Esophagus squamous epithelium (tissue), 5 donors: ENCODE measurements at places on chromosomes 13 and 19.

DNA sequence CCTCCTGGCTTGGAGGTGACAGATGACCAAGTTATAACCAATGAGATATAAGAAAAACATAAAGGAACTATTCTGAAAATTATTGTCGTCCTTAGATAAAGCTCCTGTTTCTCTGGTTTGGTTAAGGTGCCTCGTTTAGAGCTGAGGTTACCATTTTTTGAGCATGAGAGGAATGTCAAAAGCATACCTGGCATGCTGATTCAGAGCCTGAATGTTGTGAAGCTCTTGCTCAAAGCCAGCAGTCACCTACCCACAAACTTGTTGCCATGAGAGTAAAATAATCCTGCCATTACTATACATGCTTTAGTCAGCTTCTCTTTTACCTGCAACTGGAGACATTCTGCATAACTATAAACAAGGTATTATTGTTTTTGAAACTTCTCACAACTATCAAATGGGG, 1116.2 kb downstream of the DIAPH3 start:
- DNase-seq: no peak

GRCh38 chr13:44436589-44437337, 63.1 kb downstream of the SERP2 start:
- peak; percentile 19 for DNase-seq

- DNase-seq: no peak
Observed at GRCh38 chr19:7645163-7645562, 8.3 kb downstream of the STXBP2 start.

DNA sequence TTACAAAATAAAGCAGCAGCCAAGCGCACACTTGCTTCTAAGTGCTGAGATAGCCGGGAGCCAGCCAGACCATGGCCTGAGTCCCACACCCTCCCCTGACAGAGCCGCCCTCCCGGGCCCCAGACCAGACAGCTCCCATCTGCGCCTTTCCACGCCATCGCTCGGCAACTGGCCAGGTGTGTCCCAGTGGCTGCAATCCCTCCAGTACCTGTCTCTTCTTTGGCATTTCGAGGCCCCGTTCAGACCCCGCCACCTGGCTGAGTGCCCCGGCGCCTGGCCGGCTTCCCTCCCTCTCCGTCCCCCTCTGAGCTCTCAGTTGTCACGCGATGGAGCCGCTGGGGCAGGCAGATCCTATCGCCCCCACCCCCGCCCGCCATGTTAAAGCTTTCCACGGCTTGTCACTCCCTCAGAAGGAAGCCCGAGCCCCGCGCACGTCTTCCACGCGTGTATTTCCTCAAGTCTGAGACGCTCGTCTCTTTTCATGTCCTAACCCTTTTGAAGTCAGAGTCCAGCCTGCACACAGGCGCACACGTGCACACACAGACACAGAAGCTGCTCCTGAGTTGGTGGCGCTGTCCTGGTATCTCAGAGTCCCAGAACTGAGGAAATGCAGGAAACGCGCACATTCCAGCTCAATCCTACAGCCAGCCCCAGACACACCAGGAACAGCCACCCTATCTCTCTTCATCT, 7.9 kb downstream of the MLLT1 start:
- no peak for DNase-seq

GRCh38 chr19:3810708-3811355, 24.7 kb upstream of the MATK start:
- no peak for DNase-seq

GRCh38 chr13:113364901-113365582, 1.1 kb upstream of the GRTP1 start:
- no peak for DNase-seq

DNA sequence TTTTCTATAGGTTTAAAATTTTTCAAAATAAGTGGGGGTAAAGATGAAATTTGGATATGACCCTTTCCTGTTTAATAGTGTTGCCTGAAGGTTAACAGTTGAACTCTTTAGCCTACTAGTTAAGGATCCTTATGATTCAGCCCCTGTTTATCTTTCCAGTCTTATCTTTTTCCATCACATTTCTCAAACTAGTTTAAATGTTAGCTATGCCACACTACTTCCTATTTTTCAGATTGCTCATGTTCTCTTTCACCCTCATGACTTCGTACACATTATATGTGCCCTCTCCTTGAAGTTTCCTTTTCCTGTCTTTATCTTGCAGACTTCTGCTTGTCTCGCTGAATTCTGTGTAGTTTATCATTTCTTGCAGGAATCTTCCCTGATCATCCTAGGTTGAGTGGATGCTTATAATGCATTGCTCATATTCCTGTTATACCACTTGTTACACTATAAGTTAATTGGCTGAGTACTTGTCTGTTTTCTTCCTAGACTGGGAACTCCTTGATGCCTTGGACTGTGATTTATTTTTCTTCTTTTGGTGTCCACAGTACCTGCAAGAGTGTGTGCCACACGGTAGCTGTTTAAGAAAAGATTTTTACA, 86.7 kb downstream of the FNDC3A start:
- DNase-seq: no peak

DNA sequence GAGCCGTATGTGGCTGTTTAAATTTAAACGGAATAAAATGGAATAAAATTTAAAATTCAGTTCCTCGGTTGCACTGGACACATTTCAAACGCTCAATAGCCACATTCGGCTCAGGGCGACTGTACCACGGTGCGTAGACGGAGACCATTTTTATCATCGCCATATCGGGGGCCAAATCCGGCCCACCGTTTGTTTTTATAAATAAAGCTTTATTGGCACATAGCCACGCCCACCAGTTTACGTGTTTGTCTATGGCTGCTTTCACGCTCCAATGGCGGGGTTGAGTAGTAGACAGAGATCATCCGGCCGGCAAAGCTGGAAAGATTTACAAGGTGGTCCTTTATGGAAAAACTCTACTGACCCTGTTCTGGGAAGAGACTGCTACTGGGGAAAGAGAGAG, 33.0 kb downstream of the PTPRS start:
- DNase-seq: no peak
